Thoracic aorta (tissue), 2 donors: ENCODE measurements at places on chromosomes 7 and 10.

GRCh38 chr7:36889182-36889581, 164.9 kb upstream of the AOAH start:
- no peaks in the 10 kb centered on the region for H3K27me3 ChIP-seq
- DNase-seq = no peak
- no peaks in the 10 kb centered on the region for H3K4me1 ChIP-seq
- no peak overlapping the region for H3K27ac ChIP-seq
- no peaks in the 10 kb centered on the region for H3K36me3 ChIP-seq

GRCh38 chr10:26556748-26557640, 118.9 kb downstream of the APBB1IP start:
- H3K36me3 ChIP-seq = no peaks in the 10 kb centered on the region
- no peaks in the 10 kb centered on the region for H3K4me1 ChIP-seq
- no peak for DNase-seq
- H3K27me3 ChIP-seq = no peaks in the 10 kb centered on the region

DNA sequence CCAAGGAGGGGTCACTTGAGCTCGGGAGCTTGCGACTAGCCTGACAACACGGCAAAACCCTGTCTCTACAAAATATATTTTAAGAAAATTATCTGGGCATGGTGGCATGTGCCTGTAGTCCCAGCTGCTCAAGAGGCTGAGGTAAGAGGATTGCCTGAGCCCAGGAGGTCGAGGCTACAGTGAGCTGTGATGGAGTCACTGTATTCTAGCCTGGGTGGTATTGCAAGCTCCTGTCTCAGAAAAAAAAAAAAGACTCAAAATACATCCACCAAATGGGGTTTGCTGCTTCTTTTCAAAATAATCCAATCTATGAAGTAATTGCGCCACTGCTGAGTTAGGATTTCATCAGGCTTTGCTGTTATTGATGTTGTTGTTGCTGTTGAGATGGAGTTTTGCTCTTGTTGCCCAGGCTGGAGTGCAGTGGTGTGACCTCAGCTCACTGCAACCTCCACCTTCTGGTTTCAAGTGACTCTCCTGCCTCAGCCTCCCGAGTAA, 11.1 kb upstream of the VIM start:
- peaks cover 70% of the 10 kb centered on the region for H3K4me1 ChIP-seq
- no peak for DNase-seq
- H3K27ac ChIP-seq = peak overlapping the region; percentile 84

DNA sequence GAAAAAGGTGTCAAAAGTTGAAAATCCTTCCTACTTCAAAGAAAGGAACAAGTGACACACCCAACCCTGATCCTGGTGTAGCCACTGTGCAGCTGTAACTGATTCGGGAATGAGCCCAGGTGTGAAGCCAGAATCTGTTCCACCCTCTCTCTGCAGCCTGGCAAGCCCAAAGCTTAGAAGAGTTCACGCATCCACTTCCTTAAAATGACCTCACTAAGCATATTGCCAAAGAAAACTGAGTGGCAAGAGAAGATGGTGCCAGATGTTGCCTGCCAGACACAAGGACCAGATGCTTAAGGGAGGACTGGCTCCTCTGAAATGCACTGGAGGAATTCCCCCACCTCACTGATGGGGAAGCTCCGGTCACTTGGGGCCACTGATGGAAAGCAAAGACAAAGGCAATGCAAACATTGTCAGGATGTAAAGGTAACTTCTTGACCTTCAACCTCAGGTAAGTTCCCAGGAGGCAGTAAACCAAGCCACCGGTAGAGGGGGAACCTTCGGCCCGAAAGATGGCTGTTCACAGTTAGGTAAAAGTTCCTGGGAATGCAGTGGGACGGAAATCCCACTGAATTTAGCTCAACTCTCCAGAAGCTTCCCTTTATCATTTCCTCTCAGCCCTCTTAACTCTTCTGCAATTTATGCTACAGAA, 554.9 kb downstream of the KCNMA1 start:
- DNase-seq = no peak
- no peak overlapping the region for H3K4me3 ChIP-seq
- no peaks in the 10 kb centered on the region for H3K27me3 ChIP-seq
- peaks cover 13% of the 10 kb centered on the region for H3K36me3 ChIP-seq
- peak overlapping the region; percentile 52 for H3K27ac ChIP-seq

GRCh38 chr10:78442836-78443550, 409.3 kb downstream of the RPS24 start:
- no peaks in the 10 kb centered on the region for H3K36me3 ChIP-seq
- DNase-seq = no peak
- H3K27ac ChIP-seq = no peak overlapping the region
- peaks cover 5% of the 10 kb centered on the region for H3K4me1 ChIP-seq

DNA sequence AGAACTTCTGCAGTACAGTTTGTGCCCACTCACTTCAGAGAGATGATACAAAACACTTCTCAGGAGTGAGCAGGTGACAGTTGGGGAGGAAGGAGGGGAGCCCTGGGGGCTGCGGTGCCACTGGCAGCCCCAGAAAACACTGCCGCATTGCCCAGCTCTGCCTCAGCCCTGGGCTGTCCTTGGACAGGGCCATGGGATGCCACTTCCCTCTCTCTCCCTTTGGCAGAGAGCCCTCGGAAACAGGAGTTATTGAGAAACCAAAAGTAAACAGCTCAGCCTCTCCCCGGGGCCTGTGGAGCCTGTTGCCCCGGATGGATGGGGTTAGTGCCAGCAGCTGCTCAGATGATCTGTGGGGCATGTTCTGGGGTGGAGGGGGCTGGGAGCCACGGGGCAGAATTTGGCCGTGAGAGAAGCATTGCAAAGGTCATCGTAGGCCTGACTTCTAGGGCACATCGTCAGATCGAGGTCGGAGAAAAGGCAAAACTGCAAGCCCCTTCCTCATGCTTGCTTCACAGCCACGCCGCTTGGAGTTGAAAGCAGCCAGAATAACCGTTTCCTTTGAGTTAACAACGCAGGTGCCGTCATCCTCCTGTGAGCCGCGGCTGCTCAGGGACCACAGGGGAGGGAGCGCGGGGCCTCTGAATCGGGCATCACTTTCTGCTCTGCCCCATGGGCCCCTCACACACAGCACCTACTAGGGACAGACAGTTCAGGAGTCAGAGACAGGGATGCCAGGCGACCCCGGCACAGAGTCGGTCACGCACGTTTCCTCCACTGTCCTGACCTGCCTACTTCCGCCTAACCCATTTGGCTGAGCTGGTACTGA, 256.4 kb downstream of the CAMK1D start:
- no peaks in the 10 kb centered on the region for H3K4me1 ChIP-seq
- H3K4me3 ChIP-seq = peak overlapping the region; percentile 50
- no peaks in the 10 kb centered on the region for H3K27me3 ChIP-seq
- H3K27ac ChIP-seq = no peak overlapping the region
- H3K36me3 ChIP-seq = no peaks in the 10 kb centered on the region
- DNase-seq = peak; percentile 19
